ENCODE measurements at places on chromosomes 7 and 10. TPM values are rescaled to one million over a fixed set of nuclear protein-coding genes. Genes with fewer than 3 reads are reported as not detected.

DGKI gene
- not detected for total RNA-seq

SFTPA2 gene
- total RNA-seq: not detected

LBX1 gene
- 25.9 TPM for total RNA-seq

CRHR2 gene
- total RNA-seq: not detected

AGR2 gene
- total RNA-seq: 1.4 TPM

TAS2R3 gene
- not detected for total RNA-seq

TMEM270 gene
- total RNA-seq: not detected

KCNIP2 gene
- total RNA-seq: 2.4 TPM

SAMD9 gene
- 1.5 TPM for total RNA-seq

ZCCHC24 gene
- total RNA-seq: 59.6 TPM

GIMAP5 gene
- total RNA-seq: 13.5 TPM

NKX2-3 gene
- not detected for total RNA-seq

KIF5B gene
- total RNA-seq: 123 TPM

AGBL3 gene
- 1.0 TPM for total RNA-seq

HGF gene
- total RNA-seq: 0.39 TPM

DNA sequence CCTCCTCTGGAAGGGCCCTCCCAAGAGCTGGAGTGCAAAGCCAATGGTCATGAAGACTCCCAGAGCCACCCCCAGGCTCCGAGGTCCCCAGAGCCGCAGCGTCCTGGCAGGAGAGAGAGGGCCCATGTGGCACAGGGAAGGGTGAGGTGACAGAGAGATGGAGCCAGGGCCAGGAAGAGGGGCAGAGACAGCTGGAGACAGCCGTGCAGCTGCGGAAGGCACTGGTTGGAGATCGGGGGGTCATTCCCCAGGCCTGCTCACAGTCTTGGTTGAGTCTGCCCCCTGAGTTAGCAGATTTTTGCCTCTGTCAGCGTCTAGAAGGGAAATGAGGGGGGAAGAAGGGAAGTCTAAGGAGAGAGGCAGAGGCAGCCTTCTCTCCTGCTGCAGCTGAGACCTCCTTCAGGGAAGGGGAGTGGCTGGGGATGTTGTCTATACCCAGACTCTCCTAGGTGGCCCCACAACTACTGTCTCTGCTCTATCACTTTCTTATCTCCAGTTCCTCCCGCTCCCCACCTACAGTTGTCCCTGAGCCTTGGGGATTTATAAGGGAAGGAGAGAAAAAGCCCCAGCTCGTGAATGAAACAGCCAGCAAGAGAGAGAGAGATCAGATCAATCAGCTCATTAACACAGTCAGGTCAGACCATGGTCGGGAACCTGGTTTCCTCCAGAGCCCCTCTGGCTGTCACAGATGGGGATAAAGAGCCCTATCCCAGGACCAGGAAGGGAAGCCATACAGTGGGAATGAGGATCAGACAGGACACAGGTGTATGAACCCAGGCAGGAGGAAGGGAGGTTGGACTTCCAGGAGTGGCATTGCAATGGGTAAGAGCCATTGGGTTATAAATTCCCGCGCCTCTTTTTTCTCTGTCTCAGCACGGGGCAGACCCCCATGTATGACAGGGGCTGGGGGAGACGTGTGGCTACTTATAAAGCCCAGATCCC lies 1.2 kb downstream of the GAL3ST4 start:
- peaks cover 9% of the 10 kb centered on the region for H3K4me1 ChIP-seq
- peak overlapping the region; percentile 59 for H3K27ac ChIP-seq
- H3K4me3 ChIP-seq: no peak overlapping the region
- no peaks in the 10 kb centered on the region for H3K36me3 ChIP-seq
- DNase-seq: no peak

- peaks cover 30% of the 10 kb centered on the region for H3K4me1 ChIP-seq
- H3K4me3 ChIP-seq: no peak overlapping the region
- peak; percentile 34 for DNase-seq
- peak overlapping the region; percentile 33 for H3K27ac ChIP-seq
Observed at GRCh38 chr7:41977151-41977651, 259.8 kb downstream of the GLI3 start.

DNA sequence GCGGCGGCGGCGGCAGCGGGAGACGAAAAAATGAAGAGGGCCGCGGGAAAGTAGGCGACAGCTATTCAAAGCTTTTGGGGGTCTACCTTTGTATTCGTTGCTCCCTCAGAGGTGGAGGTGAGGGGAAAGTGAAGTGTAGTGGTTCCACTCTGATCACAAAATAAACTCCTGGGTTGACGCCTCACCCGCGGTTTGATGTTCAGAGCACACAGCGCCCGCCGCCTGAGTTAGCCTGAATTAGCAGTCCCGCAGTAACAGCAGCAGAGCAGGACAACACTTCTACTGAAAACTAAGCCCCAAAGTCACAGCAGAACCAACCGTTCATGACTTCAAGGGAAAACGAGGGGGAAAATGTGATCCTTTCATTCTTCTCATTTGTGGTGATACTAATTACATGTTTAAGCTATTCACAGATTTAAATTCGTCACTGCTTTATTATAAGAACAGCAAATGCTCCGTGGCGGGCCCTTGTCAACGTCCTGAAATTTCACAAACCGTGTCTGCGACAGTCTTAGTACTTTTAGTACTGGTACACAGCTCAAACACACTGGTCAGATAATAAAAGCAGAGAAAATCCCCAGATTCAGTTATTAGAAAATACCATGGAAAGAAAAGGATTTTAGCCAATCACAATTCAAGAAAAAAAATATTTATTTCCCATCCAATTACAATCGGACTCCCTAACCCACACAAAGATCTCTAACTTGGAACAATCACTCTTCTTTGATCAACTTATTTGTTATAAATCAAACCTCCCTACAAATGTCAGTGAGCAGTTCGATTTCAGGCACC lies 563 bp upstream of the JMJD1C start:
- H3K4me1 ChIP-seq: peaks cover 34% of the 10 kb centered on the region
- peak overlapping the region; percentile 82 for H3K4me3 ChIP-seq
- H3K27me3 ChIP-seq: no peaks in the 10 kb centered on the region
- H3K36me3 ChIP-seq: no peaks in the 10 kb centered on the region

- H3K36me3 ChIP-seq: no peaks in the 10 kb centered on the region
- no peak for DNase-seq
- peaks cover under 1% of the 10 kb centered on the region for H3K4me1 ChIP-seq
- H3K27me3 ChIP-seq: no peaks in the 10 kb centered on the region
- no peak overlapping the region for H3K27ac ChIP-seq
Observed at GRCh38 chr7:95520136-95520535, 34.4 kb downstream of the ASB4 start.

GRCh38 chr7:130669085-130669700 lies 645 bp upstream of the COPG2 start:
- H3K36me3 ChIP-seq: no peaks in the 10 kb centered on the region
- no peak for DNase-seq
- H3K27me3 ChIP-seq: no peaks in the 10 kb centered on the region
- H3K4me1 ChIP-seq: no peaks in the 10 kb centered on the region
- peak overlapping the region; percentile 77 for H3K4me3 ChIP-seq

- DNase-seq: no peak
- no peak overlapping the region for H3K27ac ChIP-seq
- no peaks in the 10 kb centered on the region for H3K27me3 ChIP-seq
- H3K36me3 ChIP-seq: no peaks in the 10 kb centered on the region
- no peaks in the 10 kb centered on the region for H3K4me1 ChIP-seq
Observed at GRCh38 chr7:158410720-158411119, 176.9 kb downstream of the PTPRN2 start.

- H3K4me1 ChIP-seq: no peaks in the 10 kb centered on the region
- H3K27me3 ChIP-seq: no peaks in the 10 kb centered on the region
- H3K4me3 ChIP-seq: no peak within 1 kb of the TSS
Observed at GRCh38 chr10:17751781-17752445, at the start of gene TMEM236. Gene TMEM236, plus strand, starts transcription at chr10:17752201. Its CDS starts 95 bp downstream, at chr10:17752296.

- peaks cover 9% of the 10 kb centered on the region for H3K36me3 ChIP-seq
- no peak overlapping the region for H3K4me3 ChIP-seq
- no peaks in the 10 kb centered on the region for H3K4me1 ChIP-seq
- no peak for DNase-seq
- H3K27ac ChIP-seq: no peak overlapping the region
Observed at GRCh38 chr10:132650611-132651250, 113.1 kb downstream of the INPP5A start.

- no peaks in the 10 kb centered on the region for H3K4me1 ChIP-seq
- no peaks in the 10 kb centered on the region for H3K36me3 ChIP-seq
- no peak for DNase-seq
- no peak overlapping the region for H3K27ac ChIP-seq
- H3K27me3 ChIP-seq: no peaks in the 10 kb centered on the region
Observed at GRCh38 chr7:157513162-157513621, 176.4 kb downstream of the DNAJB6 start.

- no peak overlapping the region for H3K4me3 ChIP-seq
- no peaks in the 10 kb centered on the region for H3K4me1 ChIP-seq
- H3K27me3 ChIP-seq: no peaks in the 10 kb centered on the region
- DNase-seq: no peak
- no peak overlapping the region for H3K27ac ChIP-seq
- H3K36me3 ChIP-seq: no peaks in the 10 kb centered on the region
Observed at GRCh38 chr7:116942504-116942903, 10.8 kb upstream of the ST7 start.

DNA sequence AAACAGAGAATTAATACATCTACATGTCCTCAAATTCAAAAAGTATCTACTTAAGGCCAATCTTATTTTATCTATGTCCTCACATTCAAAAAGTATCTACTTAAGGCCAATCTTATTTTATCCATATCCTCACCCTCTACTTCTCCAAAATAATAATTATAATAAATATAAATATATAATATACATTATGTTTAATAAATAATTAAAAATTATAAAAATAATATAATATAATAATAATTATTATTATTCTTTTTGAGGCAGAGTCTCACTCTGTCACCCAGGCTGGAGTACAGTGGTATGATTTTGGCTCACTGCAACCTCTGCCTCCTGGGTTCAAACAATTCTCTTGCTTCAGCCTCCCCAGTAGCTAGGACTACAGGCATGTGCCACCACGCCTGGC lies 784.9 kb downstream of the DNAJB9 start:
- H3K27me3 ChIP-seq: no peaks in the 10 kb centered on the region
- no peak for DNase-seq
- H3K27ac ChIP-seq: no peak overlapping the region
- no peak overlapping the region for H3K4me3 ChIP-seq
- no peaks in the 10 kb centered on the region for H3K4me1 ChIP-seq

DNA sequence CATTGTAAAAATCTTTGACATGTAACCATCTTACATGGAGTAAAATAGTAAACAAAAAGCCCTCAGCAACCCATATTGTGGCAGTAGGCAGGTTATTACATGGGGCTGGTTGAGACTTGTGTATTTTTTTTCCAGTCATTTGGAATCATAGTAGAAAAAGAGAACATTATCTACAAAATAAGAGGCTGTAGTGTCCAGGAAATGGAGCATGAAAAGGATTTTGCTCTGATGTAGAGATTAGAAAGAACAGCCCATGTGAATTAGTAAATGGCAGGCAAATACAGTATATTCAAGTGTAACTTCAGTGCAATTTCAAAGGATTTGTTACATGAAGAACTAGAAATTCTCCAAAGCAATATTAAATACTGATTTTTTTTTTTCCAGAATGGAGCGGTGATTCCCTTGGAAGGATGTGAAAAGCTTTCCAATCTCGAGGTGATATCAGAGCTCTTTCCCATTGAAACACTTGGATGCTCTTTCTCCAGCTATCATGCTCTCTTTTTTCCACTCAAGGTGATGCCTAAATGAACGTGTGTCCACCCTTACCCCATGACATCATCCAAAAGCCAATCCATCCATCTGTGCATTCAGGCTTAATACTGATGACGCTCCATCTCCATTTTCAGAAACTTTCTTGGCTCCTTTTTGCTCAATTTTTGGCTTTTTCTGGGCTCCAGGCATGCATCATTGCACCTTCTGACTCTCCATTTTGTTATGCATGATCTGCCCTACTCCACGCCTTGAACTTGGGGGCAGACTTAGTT lies 1034.7 kb downstream of the TYW1 start:
- H3K36me3 ChIP-seq: no peaks in the 10 kb centered on the region
- no peak for DNase-seq
- H3K4me3 ChIP-seq: no peak overlapping the region
- H3K27ac ChIP-seq: no peak overlapping the region
- H3K4me1 ChIP-seq: no peaks in the 10 kb centered on the region
- no peaks in the 10 kb centered on the region for H3K27me3 ChIP-seq

- DNase-seq: no peak
- H3K27me3 ChIP-seq: no peaks in the 10 kb centered on the region
- H3K4me3 ChIP-seq: no peak overlapping the region
- H3K4me1 ChIP-seq: no peaks in the 10 kb centered on the region
- H3K36me3 ChIP-seq: no peaks in the 10 kb centered on the region
Observed at GRCh38 chr7:4437916-4438315, 244.2 kb upstream of the FOXK1 start.

GRCh38 chr10:55837273-55837672 lies 523.8 kb downstream of the ZWINT start:
- no peak for DNase-seq
- no peaks in the 10 kb centered on the region for H3K36me3 ChIP-seq
- no peaks in the 10 kb centered on the region for H3K4me1 ChIP-seq
- H3K27me3 ChIP-seq: no peaks in the 10 kb centered on the region
- no peak overlapping the region for H3K27ac ChIP-seq

GRCh38 chr10:59878289-59878688 lies 28.1 kb downstream of the CCDC6 start:
- no peak for DNase-seq
- H3K4me3 ChIP-seq: no peak overlapping the region
- peaks cover 33% of the 10 kb centered on the region for H3K4me1 ChIP-seq
- H3K27me3 ChIP-seq: no peaks in the 10 kb centered on the region
- no peaks in the 10 kb centered on the region for H3K36me3 ChIP-seq

- H3K4me3 ChIP-seq: no peak overlapping the region
- H3K27me3 ChIP-seq: no peaks in the 10 kb centered on the region
- no peak for DNase-seq
- no peak overlapping the region for H3K27ac ChIP-seq
- no peaks in the 10 kb centered on the region for H3K4me1 ChIP-seq
- peaks cover 20% of the 10 kb centered on the region for H3K36me3 ChIP-seq
Observed at GRCh38 chr10:119138346-119139306, 26.9 kb downstream of the SFXN4 start.

- no peaks in the 10 kb centered on the region for H3K4me1 ChIP-seq
- no peaks in the 10 kb centered on the region for H3K36me3 ChIP-seq
Observed at GRCh38 chr10:14084875-14085274, 245.8 kb downstream of the FRMD4A start.

DNA sequence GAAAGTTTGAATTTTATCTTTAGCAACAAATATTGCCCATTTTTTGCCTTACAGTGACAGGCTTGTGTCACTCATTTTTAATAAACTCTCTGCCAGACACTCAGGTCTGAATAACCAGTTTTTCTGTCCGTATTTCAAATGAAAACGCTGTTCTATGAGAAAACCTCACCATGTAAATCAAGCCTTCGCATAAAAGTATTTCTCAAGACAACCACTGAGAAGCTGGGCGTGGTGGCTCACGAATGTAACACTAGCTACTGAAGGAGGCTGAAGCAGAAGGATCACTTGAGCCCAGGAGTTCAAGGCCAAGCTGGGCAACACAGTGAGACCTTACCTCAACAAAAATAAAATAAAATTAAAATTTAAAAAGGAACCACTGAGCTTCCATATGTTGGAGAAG lies 339.3 kb downstream of the PARD3 start:
- no peaks in the 10 kb centered on the region for H3K36me3 ChIP-seq
- H3K27ac ChIP-seq: no peak overlapping the region
- no peaks in the 10 kb centered on the region for H3K27me3 ChIP-seq
- no peak for DNase-seq

All from gastrocnemius medialis (tissue), 4 donors.